ENCODE measurements at places on chromosomes 1 and 21. TPM values are rescaled to one million over a fixed set of nuclear protein-coding genes. Genes with fewer than 3 reads are reported as not detected.

The MEX3A gene
- 3.6 TPM for total RNA-seq

The CLDN17 gene
- not detected for total RNA-seq

The POU3F1 gene
- not detected for total RNA-seq

The GLIS1 gene
- total RNA-seq, result not detected

The SPRR1B gene
- total RNA-seq, result 0.73 TPM

The TAL1 gene
- total RNA-seq, result 8.4 TPM

The LCE2A gene
- not detected for total RNA-seq

The PRR9 gene
- not detected for total RNA-seq

The VTCN1 gene
- total RNA-seq, result not detected

The CYP4A11 gene
- total RNA-seq, result not detected

The KCNA2 gene
- total RNA-seq, result 0.50 TPM

The INSRR gene
- not detected for total RNA-seq

The ELF3 gene
- 146 TPM for total RNA-seq

The ATP1A4 gene
- not detected for total RNA-seq

The HES5 gene
- total RNA-seq, result 1.2 TPM

The FAM110D gene
- 2.3 TPM for total RNA-seq

The CRYZL1 gene
- 21.8 TPM for total RNA-seq

The CCDC24 gene
- total RNA-seq, result 13.7 TPM

The ZZZ3 gene
- total RNA-seq, result 36.3 TPM

The HEYL gene
- 16.0 TPM for total RNA-seq

The PRAMEF12 gene
- not detected for total RNA-seq

The IGSF3 gene
- 21.6 TPM for total RNA-seq

The ATXN7L2 gene
- total RNA-seq, result 5.6 TPM
